ENCODE measurements at places on chromosomes 1 and 21.

GRCh38 chr1:44759077-44759476, 16.3 kb upstream of the RPS8 start:
- DNase-seq = no peak

- DNase-seq = no peak
These were observed 39.9 kb upstream of the HMGN1 start for GRCh38 chr21:39388811-39389155.

GRCh38 chr1:181002582-181003172, 20.0 kb downstream of the STX6 start:
- no peak for DNase-seq

DNA sequence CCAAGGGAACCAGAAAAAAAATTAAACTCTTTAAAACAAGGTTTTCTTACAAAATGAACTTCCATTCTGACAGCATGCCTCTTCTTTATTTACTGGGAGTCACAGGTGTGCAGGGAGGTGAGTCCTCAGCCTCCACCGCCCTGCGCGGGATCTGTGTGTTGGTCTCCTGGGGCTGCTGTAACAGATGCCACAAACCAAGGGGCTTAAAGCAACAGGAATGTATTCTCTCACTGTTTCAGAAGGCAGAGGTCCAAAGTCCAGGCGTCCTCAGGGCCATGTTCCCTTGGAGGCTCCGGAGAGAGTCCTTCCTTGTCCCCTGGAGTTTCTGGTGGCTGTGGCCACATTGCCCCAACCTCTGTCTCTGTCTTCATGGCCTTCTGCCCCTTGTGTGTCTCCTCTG, 123.6 kb upstream of the C1orf174 start:
- DNase-seq = no peak

DNA sequence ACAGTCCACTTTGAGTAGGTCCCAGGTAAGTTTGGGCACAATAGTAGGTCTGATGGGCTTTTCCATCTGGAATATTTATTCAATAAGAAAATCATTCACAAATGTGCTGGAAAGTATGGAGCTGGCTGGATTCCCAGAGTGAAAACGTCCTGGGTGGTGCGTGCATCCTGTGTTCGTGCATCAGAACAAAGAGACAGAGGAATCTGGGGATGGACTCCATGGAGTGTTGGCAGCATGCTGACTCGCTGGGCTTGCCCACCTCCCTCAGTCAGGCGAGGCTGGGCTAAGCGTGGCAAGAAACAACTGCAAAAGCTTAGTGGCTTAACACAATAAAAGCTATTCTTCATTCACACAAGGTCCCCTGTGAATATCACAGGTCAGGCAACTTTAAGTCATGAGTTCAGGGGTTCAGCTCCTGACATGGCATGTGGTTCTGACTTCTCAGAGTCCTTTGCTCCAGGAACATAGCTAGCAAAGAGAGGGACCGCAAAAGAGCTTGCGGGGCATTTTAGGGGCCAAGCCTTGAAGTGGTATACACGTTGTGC, 151.6 kb upstream of the ZNF644 start:
- no peak for DNase-seq

DNA sequence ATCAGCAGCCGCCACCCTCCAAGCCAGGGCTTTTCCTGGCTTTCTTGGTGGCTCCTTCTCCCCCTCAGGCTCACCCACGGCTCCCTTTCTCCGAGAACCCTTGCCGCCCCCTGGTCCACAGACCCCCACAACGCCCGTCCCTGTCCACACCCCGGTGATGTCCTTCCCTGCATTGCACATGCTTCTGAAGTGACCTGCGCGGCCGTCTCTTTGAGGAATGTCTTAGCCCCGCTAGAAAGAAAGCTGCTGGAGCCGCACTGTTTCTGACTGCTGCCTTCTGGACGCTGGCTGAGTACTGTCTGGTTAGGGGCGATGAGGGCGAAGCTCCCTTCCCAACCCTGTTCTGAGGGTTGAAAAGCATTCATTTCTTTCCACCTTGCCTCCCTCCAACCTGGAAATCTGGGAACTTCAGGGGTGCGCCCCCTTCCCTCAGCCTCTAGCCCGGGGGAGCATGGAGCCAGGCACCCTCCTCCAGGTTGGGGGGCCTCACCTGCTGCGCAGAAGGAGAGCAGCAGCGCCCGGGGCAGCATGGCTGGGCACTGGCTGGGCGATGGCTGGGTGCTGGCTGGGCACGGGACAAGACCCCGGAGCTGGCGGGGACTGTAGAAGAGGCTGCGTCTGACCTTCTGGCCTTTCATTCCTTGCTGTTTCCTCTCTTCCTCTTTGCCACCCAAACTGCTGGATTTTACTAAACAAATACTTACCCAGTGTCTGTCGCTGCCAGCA, at the start of gene CLEC20A:
Gene CLEC20A (minus strand): TSS at position 555 of the 726 bp plus-strand sequence. CDS start 25 bp downstream, at position 530.
- DNase-seq = no peak

- no peak for DNase-seq
These were observed 33.7 kb downstream of the RTCA start for GRCh38 chr1:100299521-100300222.

- DNase-seq = no peak
These were observed 66.9 kb upstream of the NEK2 start for GRCh38 chr1:211742272-211742671.

GRCh38 chr1:191350938-191351337, 807.3 kb upstream of the RGS18 start:
- peak; percentile 95 for DNase-seq

- DNase-seq = no peak
These were observed 142.3 kb upstream of the KCNE2 start for GRCh38 chr21:34221331-34222030.

DNA sequence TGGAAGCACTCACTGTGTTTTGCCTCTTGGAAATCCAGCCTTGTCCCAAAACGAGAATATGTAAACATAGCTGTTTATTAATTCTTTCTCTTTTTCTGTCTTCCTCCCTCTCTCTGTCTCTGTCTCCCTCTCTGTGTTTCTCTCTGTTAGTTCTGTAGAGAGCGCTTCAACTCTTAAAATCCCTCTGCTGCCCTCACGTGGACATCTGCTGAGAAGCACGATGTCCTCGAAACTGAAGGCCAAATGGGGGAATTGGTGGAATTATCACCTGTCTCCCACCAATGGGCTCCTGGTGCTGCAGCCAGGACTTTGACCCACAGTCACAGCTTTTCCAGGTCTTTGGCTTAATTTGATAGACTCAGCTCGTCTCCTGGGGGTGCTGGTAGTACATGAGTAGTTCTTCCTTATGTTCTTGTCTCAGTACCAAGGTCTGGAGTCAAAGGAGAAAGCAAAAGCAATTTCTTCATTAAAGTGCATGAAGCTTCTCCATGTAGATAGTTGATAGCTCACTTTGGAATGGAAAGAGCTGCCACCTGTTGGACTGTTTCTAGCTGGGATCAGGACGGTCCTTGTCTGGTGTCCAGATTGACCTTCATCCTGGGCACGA, 5.5 kb upstream of the GBP6 start:
- DNase-seq = peak; percentile 74

DNA sequence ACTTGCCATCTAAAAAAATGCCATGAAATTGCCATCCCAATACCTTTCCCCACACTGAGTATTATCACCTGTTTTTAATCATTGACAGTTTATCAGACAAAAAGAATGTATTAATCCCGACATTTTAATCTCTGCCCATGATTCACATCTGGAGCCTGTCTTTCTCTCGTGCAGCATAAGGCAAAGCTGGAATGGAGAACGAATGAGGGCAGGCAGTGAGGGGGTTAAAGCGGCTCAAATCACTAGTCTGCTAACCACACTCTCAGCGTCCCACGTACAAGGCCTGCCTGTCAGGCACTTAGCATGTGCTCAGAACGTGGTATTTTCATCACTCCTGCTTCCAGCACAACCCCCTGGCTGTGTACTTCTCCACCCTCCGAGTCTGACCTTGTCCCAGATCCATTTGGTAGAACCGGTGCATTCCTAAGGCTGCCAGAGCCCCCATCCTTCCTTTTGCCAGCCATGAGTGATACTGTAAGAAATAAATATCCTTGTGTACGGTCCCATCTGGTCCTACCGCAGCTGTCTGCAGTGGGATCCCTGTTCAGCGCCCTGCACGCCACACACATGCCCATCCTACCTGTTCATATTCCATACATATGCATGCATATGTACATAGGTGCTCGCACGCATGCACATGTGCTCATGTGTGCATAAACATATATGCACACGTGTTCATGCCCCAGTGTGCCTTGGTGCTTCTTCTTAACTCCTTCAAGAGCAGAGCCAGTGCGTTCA, 34.6 kb upstream of the FHAD1 start:
- DNase-seq = no peak

GRCh38 chr1:174032671-174033222, 10.6 kb upstream of the RC3H1 start:
- DNase-seq = no peak

DNA sequence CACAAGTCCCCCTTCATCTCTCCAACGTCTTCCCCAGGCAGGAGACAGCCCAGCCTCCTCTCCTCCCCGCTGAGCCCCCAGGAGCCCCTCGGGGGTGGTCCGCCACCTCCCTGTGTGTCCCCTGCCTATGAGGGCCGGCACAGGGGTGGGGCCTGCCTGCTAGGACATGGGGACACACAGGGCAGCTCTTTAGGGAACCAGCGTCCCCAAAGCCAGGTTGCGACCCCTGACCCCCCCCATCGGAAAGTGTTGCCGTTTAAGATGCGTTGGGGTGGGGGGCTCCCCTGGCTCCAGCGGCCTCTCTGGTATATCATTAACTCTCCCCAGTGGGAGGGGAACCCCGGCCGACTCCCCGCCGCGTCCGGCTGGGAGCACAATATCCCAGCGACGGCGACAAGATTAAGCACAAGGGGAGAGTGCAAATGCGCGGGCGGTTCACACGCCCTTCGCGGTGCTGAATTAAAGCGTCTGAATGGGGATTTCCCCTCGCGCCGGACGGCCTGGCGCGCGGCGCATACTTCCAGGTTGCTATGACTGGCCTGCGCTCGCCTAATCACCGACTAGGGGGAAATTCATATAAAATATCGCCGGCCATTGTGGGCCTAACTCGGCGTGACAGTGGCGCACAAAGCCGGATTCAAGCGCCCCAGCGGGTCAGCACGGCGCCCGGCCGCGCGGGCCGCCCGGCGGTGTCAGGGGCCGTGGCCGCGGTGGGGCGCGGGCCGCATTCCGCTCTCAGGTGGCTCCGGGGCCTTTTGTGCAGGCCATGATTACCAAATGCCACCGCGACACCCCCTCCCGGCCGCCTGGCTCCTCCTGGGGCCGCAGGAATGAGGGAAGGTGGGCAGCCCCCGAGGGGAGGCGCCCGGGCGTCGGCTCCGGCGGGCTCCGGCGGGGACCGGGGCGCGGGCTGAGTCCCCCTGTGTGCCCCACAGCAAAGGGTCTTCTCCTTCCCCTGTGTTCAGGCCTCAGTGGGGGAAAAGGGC, 30.9 kb downstream of the WNT3A start:
- no peak for DNase-seq

DNA sequence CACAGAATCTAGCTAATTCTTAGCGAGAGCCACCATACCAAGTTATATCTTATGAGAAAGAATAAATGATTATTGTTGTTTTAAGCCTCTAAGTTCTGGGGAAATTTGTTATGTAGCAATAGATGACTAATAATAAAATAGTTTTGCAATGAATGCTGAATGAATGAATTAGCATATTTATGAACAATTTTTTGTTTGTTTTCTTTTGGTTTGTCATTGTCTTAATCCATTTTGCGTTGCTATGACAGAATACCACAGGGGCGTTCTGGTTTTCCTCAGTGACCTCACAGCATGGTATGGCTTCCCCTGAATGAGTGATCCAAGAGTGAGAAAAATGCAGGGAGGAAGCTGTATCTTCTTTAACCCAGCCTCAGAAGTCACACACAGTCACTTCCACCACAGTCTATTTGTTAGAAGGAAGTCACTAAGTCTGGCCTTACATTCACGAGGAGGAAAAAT, 53.8 kb upstream of the HPDL start:
- no peak for DNase-seq

GRCh38 chr1:30895944-30896660, 12.5 kb downstream of the SDC3 start:
- DNase-seq = peak; percentile 8

DNA sequence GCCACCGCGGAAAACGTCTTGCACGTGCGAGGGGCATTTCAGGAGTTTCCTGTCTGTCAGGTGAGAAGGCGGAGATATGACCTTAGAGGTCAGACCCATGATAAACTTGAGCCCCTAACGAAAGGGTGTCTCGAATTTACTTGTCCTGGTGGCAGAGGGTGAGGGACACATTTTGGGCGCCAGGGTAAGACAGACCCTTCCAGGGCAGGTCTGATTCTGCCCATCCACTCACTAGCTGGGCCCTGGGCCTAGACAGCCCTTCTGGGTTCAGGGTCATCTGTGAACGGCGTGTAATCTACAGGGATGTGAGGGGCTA, 395 bp upstream of the CSRP1 start:
- no peak for DNase-seq

DNA sequence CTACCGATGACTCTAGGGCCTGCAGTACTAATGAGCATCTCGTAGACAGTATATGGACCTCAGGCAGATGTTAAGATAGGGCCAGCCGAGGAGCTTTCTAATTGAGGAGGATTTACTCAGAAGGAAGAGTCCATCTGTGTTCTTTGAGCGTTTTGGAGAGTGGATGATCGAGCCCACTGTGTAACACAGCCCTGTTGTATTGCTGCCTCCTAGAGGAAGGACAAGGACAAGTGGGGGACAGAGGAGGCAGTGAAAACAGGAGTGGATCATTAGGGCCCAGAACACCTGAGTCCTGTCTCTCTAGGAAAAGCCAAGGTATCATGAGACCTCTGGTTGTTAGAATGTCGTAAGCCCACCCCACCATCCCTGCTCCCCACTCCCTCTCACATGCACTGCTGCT, 62.9 kb downstream of the TBX19 start:
- no peak for DNase-seq

DNA sequence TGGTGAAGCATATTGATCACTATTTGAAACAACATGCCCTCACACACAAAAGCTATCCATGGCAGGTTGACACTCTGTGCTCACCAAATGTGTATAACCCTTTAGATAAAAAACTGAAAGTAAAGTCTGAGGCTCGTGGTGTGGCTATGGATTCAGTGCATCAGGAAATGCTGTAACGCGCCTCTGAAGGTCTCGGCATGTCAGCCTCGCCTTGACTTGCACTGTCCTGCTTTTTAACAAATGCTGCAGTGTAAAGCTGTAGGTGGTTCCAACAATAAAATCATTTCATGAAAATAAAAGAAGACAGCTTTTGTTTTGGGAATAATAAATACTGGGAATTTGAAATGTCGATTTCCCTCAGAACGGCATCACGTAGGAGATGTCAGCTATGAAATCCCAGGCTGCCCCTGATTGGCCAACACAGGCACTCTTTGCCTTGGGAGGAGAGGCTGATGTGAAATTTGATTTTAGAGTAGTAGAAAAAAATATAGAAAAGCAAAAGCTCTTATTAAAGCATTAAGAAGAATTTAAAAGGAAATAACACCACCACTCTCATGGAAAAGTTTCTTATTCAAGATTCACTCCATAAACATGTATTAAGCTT, 168.2 kb downstream of the DSCAM start:
- no peak for DNase-seq
